ENCODE measurements at places on chromosomes 12 and 14. TPM values are rescaled to one million over a fixed set of nuclear protein-coding genes. Genes with fewer than 3 reads are reported as not detected.

Gene ADAMTS20
- total RNA-seq, result not detected

Gene PRICKLE1
- total RNA-seq, result 23.9 TPM

Gene A2M
- 410 TPM for total RNA-seq

Gene KLRB1
- total RNA-seq, result 0.23 TPM

DNA sequence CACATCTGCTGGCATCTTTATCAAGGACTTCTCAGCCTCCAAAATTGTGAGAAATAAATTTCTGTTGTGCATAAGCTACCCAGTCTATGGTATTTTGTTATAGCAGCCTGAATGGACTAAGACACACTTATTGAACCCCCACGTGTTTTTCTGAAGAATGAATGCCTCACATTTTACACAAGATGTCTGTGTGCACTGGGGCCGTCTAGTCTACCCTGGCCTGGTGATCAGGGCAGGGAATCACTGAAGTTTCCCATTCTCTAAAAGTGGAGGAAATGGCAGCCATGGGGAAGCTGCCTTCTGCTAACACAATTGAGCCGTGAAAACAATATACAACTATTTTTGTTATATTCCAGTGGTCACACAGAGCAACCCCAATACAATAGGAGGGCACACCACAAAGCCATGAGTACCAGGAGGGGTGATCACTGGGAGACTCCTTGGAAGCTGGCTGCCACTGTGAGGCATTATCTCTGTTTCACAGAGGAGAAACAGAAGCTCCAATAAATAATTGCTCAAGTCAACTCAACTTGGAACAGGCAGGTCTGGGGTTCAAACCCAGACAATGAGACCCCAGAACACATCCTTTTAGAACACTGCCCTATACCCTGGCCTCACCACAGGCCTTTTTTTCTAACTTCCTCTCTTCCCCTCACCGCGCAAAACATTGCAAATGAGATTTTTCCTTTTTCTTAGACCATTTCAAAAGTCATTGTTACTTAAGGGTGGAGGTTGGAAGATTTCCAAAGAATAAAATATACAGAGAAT, 18.3 kb upstream of the LTA4H start:
- peak overlapping the region; percentile 42 for H3K27ac ChIP-seq
- no peaks in the 10 kb centered on the region for H3K36me3 ChIP-seq
- H3K4me3 ChIP-seq, result no peak overlapping the region
- H3K4me1 ChIP-seq, result no peaks in the 10 kb centered on the region

DNA sequence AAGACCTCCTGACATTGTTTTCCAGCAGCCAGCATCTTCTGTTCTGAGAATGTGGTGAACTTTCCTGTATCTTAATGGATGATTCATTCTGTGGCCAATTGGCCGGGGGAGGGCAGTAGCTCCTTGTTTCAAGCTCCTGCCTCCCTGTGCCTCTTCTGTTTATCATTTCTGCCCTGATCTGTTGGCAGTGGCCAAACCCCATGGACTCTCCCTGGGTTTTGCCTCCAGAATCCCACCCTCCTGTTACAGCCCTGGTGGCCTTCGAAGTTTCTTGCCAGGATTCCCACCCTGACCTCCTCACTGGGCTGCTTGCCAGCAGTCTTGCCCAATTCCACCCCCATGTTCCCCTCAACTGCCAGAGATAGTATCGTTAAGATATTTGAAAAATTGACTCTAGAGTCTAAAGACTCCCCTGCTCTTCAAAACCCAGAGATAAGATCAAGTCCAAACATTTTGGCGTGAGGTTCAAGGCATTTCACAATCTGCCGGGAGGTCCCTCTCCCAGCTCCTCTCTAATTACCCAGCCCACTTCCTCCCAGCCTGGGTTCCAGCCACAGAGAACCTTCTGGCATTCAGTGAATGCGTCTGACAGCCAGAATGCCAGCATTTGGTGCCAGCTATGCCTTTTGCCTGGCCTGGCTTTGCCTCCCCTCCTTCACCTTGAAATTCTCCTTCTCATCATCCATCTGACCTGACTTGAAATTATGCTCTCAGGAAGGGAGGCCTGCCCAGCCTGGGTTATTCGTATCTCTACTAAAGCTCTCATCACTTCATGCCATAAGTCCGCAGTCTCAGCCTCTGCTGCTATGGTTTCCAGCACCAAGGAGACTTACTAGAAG, 37.7 kb upstream of the TXNRD1 start:
- peak; percentile 96 for DNase-seq
- no peaks in the 10 kb centered on the region for H3K27me3 ChIP-seq
- no peak overlapping the region for H3K4me3 ChIP-seq
- no peaks in the 10 kb centered on the region for H3K36me3 ChIP-seq
- H3K27ac ChIP-seq, result peak overlapping the region; percentile 79

DNA sequence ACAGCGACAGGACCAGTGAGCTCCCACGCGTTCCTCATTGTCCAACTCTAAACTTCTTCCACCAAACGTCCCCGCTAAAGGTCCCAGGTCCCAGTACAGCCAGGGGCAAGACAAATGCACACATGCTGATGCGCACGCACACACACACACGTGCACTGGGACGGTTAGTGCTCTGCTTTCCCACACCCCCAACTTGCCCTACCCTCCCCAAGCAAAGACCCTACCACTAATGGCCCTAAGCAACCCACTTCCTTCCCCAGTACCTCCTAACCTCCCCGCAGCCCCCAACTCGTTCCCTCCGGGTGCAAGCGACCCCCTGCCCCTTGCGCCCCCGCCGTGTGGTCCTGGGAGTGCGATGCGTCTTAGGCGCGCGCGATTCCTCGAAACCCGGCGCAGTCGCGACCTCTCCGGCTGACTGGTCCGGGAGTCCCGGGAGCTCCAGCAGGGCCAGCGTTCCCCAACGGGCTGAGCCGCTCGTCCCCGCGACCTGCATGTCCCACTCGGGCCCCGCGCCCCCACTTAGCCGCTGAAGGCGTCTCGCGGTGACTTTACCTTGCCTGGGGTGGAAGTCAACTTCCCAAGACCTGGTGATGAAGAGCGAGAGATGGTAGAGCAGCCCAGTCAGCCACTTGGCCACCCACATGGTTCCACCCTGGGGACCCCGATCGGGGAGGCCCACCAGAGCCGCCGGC, 578 bp downstream of the ADAMTS20 start:
- H3K4me1 ChIP-seq, result peaks cover 11% of the 10 kb centered on the region
- H3K36me3 ChIP-seq, result no peaks in the 10 kb centered on the region
- H3K27me3 ChIP-seq, result peaks cover 31% of the 10 kb centered on the region
- DNase-seq, result no peak
- no peak overlapping the region for H3K27ac ChIP-seq

- H3K4me1 ChIP-seq, result no peaks in the 10 kb centered on the region
- H3K4me3 ChIP-seq, result no peak overlapping the region
- no peak for DNase-seq
- H3K36me3 ChIP-seq, result peaks cover 2% of the 10 kb centered on the region
- H3K27me3 ChIP-seq, result no peaks in the 10 kb centered on the region
Observed at GRCh38 chr14:74468513-74468912, 24.6 kb downstream of the NPC2 start.

GRCh38 chr12:48996794-48997718, 2.1 kb downstream of the DDN start:
- H3K27me3 ChIP-seq, result peaks cover 43% of the 10 kb centered on the region
- no peak overlapping the region for H3K27ac ChIP-seq
- peak overlapping the region; percentile 48 for H3K4me3 ChIP-seq
- peak; percentile 93 for DNase-seq
- H3K4me1 ChIP-seq, result peaks cover 55% of the 10 kb centered on the region

DNA sequence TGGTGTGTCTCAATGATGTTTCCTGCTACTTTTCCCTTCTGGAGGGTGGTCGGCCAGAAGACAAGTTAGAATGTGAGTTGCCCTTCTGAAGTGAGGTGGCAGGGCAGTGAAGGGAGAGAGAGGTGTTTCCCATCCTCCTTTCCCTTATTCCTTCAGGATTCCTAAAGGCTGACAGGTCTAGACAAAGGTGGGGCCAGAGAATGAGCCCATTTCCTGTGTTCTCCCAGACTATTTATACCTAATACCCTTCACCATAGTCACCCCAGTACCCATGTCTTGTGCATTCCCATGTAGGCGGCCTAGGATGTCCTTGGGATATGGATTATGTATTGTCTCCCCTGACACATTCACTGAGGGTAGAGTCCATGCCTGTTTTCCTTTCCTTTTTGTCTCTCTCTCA, 7.0 kb downstream of the DGKA start:
- H3K27ac ChIP-seq, result no peak overlapping the region
- no peaks in the 10 kb centered on the region for H3K27me3 ChIP-seq
- peaks cover 12% of the 10 kb centered on the region for H3K4me1 ChIP-seq
- no peak overlapping the region for H3K4me3 ChIP-seq

DNA sequence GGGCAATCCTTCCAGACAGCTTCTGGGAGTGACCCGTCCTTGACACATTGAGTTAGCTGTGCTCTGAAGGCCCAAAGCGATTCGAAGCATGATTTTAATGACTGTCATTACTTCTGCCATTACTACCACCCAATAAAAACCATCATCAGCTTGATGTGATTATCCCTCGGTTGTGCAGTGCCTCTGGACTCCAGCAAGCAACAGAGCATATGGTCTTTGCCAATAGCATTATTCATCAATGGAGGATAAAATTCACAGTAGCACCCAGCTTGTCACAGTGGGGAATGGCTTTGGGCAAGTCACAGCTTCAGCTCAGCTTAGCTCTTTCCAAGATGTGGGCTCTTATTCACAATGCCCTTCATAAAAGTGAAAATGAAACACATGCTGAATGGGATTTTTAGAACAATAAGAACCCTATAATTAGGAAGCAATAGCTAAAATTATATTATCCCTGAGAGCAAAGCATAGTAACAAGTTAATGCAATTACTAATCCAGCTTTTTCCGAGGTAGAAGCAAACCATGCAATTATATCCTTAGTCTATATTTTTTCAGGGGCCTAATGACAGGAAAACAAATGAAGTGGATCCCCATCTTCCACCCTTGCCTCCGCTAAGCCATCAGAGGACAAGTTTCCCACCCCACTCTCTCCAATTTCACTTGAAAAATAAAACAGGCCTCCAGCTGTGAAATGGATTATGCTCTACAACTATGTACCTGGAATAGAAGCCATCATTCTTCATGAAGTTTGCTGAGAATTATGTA, 163.0 kb upstream of the EEA1 start:
- DNase-seq, result no peak
- H3K27me3 ChIP-seq, result no peaks in the 10 kb centered on the region
- H3K27ac ChIP-seq, result no peak overlapping the region
- no peaks in the 10 kb centered on the region for H3K4me1 ChIP-seq
- H3K36me3 ChIP-seq, result no peaks in the 10 kb centered on the region

- no peaks in the 10 kb centered on the region for H3K27me3 ChIP-seq
- H3K4me3 ChIP-seq, result no peak overlapping the region
- DNase-seq, result no peak
- H3K4me1 ChIP-seq, result peaks cover 42% of the 10 kb centered on the region
- H3K36me3 ChIP-seq, result no peaks in the 10 kb centered on the region
Observed at GRCh38 chr14:89245802-89246201, 171.2 kb downstream of the FOXN3 start.

DNA sequence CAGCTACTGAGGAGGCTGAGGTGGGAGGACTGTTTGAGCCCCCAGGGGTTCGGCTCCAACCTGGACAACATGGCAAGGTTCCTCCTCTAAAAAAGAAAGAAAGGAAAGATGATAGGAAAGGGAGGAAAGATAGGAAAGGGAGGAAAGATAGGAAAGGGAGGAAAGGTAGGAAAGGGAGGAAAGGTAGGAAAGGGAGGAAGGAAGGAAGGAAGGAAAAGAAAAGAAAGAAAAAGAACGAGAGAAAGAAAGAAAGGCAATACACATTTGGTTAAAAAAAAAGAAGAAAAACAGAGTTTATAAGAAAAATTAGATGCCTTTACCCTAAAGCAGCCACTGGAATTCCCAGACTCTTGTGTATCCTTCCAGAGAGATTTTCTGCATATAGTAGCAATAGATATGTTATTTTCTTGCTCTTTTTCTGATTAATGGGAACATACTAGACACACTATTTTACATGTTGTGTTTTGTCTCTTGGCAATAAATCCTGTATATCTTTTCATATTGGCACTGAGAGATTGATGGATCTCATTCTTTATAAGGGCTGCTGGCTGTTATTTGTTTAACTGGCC, 12.2 kb downstream of the HNF1A start:
- no peaks in the 10 kb centered on the region for H3K27me3 ChIP-seq
- DNase-seq, result no peak
- no peak overlapping the region for H3K4me3 ChIP-seq
- H3K4me1 ChIP-seq, result no peaks in the 10 kb centered on the region

GRCh38 chr14:91879196-91879595, 11.9 kb upstream of the TC2N start:
- no peak overlapping the region for H3K4me3 ChIP-seq
- H3K27ac ChIP-seq, result no peak overlapping the region
- peaks cover 21% of the 10 kb centered on the region for H3K36me3 ChIP-seq
- no peaks in the 10 kb centered on the region for H3K27me3 ChIP-seq

DNA sequence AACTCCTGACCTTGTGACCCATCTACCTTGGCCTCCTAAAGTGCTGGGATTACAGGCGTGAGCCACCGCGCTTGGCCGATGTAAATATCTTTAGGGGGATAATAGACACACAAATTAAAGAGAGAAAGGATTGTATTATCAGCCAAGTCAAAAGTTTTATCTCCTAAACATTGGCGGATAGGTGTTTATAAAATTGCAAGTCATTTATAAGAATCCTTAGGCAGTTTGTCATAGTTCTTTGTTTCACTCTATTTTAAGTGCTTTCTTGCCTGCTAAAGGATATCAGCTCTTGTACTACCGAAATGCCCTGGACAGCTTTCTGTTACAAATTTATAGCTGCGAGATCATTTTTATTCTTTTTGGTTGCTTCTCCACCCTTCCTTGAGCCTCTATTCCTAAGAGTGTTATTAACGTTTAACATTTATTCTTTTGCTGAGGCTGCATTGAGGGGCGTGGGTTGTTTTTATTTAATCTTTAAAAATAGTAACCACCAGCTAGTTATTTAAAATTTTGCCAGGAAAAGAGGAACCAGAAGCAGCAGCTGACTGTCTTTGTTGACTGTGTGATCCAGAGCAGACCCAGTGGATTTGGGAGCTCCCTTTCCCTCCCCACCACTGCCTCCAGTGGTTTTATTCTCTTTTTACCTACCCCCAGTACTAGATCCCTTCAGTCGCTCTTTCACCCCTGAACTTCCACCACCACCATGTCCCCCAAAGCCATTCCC, 106.4 kb downstream of the DIP2B start:
- no peaks in the 10 kb centered on the region for H3K27me3 ChIP-seq
- H3K4me1 ChIP-seq, result peaks cover 50% of the 10 kb centered on the region
- H3K27ac ChIP-seq, result peak overlapping the region; percentile 9
- H3K36me3 ChIP-seq, result no peaks in the 10 kb centered on the region

DNA sequence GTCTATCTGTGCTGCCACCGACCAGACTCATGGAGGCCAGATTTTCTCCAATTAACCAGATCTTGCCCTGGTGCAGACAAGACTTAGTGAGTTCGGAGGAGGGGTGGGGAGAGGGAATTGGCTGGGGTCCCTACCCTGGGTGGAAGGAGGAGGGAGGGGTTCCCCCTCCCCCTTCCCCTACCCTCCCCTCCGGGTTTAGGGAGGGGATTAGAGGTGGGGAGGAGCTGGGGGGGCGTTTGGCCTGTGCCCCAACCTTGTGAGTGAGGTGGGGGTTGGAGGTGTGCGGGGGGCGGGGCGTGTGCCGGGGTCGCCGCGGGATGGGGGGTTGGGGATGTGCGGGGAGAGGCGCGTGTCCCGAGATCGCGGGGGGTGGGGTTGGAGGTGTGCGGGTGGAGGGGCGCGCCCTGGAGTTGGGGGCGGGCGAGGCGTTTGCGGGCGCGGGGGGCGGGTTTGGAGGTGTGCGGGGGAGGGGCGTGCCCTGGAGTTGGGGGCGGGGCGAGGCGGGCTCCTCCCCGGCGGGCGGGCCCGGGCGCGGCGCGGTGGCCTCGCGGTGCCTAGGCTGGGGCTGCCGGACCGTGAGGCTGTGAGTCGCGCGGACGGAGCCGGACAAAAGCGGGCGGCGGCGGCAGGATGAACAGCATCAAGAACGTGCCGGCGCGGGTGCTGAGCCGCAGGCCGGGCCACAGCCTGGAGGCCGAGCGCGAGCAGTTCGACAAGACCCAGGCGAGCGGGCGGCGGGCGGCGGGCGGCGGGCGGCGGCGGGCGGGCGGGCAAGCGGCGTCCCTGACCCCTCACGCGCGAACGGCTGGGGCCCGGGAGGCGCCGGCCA, at the start of gene HIP1R:
TSS of gene HIP1R (plus strand) at position 537 of the 829 bp plus-strand sequence. CDS start at position 631, 94 bp downstream.
- H3K27ac ChIP-seq, result peak within 1 kb of the TSS; percentile 66
- DNase-seq, result no peak
- no peaks in the 10 kb centered on the region for H3K36me3 ChIP-seq
- peaks cover 29% of the 10 kb centered on the region for H3K4me1 ChIP-seq

Data from esophagus muscularis mucosa (tissue), 4 donors.